ENCODE measurements at places on chromosomes 5 and 9.

GRCh38 chr5:55918087-55919035 is 67.2 kb downstream of the IL31RA start:
- no peak for DNase-seq

DNA sequence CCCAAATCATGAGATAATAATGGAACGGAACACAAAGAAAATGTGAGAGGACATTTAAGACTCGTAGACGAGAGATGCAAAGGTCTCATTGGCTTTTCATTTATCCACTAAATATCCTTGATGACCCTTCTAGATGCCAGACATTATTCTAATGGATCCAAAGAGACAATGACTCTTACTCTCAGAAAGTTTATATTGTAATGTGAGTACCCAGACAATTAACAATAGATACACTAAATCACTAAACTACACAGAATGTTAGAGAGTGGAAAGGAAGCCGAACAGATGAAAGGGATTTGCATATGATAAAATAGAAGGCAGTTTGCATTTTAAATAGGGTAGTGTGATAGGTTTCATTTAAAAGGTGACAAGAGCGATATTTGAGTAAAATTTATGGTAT is 973.3 kb downstream of the TAF11L14 start:
- DNase-seq, result no peak

- peak; percentile 65 for DNase-seq
Measured at GRCh38 chr9:78365748-78366697, 69.1 kb downstream of the PSAT1 start.

DNA sequence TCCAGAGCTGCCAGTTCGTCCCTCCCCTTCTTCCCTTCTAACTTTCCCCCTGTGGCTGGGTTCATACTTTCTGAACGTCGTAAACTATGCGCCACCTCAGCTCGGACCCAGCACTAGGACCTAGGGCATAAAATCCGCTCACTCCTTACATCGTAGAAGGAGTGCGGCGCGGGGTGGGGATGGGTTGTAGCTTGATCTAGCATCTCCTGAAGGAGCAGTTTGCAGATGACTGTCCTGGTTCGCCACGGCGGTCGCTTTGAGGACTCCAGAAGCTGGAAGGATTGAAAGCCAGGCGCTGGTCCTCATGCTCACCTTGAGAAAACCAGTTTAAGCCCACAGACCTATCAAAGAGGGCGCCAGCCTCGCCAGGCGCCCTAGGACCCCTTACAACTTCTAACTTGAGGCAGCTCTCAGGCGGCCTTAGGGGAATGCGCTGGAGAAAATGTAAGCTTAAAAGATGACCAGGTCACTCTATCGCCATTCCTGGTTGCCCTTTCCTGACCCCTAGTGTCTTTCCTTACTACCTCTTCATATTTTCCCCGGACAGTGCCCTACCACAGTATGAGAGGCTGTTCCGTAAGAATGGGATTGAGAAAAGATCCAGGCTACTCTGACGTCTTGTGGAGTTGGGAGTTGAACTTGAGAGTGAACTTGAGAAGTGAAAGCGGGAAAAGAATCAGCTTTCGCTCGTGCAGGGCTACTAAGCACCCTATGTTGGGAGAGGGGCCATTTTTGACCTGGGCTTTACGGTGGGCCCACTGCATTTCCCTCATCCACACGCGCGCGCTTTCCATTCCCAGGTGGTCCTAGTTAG is 2.8 kb downstream of the RORB start:
- DNase-seq, result peak; percentile 77

All from eye (tissue), 1 donor.